NCI-H69 (cell line): ENCODE measurements at places on chromosomes 16 and 17.
A peak's percentile ranks its signal among the peaks of the same experiment; 100 is the strongest.

- DNase-seq = no peak
These were observed 206.5 kb upstream of the GOT2 start for GRCh38 chr16:58940609-58941008.

- DNase-seq = no peak
These were observed 15.7 kb downstream of the ALDH3A2 start for GRCh38 chr17:19664136-19664820.

- DNase-seq = no peak
These were observed 375.0 kb downstream of the KCNJ2 start for GRCh38 chr17:70544317-70544716.

GRCh38 chr16:58614860-58615259, 14.8 kb downstream of the CNOT1 start:
- no peak for DNase-seq

GRCh38 chr17:40032322-40033320, 17.4 kb downstream of the CSF3 start:
- DNase-seq = no peak

GRCh38 chr16:117379-118365, 20.8 kb downstream of the NPRL3 start:
- peak; percentile 94 for DNase-seq

DNA sequence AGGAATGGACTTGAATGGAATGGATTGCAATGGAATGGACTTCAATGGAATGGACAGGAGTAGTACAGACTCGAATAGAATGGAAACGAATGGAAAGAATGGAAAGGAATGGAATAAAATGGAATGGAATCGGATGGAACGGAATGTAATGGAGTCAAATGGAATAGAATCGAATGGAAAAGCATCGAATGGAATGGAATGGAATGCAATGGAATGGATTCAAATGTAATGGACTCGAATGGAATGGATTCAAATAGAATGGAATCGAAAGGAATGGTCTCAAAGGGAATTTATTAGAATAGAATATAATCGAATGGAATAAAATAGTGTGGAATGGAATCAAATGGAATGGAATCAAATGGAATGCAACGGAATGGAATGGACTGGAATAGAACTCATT, 484.9 kb upstream of the WSB1 start:
- no peak for DNase-seq

DNA sequence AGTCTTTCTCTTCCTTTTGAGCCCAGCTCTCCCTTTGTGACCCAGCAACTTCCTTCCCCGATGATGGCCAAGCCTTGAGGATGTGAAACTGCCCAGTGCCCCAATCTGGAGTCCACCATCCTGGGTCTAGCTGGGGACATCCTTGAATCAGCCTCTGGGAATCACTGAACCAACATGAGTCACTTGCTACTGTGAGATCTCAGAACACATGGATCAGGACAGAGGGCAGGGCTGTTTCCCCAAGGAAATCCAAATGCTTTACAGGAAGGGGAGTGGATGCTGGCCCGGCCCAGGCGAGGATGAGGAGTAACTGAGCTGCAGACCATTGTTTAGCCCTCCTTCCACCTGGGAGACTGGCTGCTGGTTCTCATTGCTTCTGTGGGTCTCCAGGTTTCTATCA, 547.6 kb downstream of the WWOX start:
- no peak for DNase-seq

DNA sequence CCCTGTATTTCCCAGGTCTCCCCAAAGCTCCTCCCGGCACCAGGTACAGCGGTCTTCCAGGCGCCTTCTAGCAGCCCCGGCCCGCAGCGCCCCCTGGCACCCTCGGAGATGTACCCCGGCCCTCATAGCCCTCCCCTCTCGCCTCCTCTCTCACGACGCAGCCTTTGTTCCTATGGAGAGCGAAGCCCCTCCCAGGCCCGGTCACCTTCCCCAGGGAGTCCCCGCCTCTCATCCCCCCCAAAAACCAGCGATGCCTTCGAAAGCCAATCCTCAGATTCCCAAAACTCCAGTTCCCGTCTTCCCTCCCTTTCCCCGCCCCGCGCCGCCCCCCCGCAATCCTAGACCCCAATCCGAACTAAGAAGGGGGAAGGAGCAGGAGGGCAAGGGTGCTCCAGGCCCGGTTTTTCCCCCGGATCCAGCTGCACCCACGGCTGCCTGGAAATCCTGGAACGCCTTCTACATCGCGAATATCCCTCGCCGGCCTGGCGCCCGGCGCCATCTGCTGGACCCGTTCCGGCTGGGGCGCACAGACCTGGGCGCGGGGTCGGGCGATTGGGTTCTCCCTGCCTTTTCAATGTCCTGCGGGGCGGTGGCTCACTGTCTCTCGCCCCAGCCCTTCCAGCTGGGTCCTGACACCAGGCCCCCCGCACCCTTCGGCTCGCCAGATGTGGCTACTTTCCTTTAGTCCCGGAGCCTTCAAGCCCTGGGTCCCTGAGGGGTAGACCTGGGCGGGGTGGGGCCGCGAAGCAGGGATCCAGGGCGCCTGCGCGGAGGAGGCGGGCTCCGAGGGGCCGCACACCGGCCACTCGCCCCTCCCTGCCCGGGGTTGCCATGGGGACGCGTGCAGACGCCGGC, at the start of gene DNAH2:
TSS of gene DNAH2 (plus strand) at position 844 of the 855 bp plus-strand sequence. CDS start 1,991 bp downstream, outside the sequence.
- DNase-seq = peak; percentile 96

DNA sequence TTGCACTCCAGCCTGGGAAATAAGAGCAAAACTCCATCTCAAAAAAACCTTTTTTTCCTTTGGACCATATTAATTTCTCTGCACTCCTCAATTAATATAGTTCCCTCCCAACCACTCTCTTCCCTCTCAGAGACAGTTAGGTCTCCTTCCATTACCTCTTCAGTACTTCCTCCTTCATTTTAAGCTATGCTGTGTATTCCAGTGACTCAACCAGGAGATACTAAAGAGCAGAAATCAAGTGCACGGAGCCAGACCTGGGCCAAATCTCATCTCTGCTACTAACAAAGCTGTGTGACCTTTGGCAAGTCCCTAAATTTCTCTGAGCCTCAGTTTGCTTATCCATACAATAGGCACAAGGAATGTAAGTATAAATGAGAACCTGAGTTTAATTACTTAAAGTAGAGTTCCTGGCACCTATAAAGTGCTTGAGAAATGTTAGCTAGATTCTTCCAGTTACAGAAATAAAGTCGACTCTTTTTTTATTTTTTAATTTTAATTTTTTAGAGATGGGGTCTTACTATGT, 8.5 kb downstream of the PECAM1 start:
- no peak for DNase-seq

DNA sequence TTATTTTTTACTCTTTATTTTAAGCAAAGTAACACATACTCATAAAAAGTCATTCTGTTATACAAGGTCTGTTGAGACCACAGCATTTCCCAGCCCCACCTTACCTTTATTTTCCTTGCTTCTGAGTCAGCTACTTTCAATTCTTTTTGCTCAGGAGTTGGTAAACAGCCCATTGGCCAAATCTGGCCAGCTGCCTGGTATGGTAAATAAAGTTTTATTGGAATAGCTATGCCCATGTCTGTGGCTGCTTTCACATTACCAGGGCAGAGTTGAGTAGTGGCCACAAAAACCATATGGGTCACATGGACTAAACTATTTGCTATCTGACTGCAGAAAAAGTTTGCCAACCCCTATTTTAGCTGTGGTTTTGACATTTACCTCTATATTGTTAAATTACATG, 3.4 kb upstream of the NSRP1 start:
- DNase-seq = peak; percentile 88

GRCh38 chr16:3468501-3468900, 25.0 kb downstream of the NAA60 start:
- DNase-seq = no peak

- peak; percentile 9 for DNase-seq
These were observed 115.6 kb upstream of the CDH5 start for GRCh38 chr16:66250686-66251431.

DNA sequence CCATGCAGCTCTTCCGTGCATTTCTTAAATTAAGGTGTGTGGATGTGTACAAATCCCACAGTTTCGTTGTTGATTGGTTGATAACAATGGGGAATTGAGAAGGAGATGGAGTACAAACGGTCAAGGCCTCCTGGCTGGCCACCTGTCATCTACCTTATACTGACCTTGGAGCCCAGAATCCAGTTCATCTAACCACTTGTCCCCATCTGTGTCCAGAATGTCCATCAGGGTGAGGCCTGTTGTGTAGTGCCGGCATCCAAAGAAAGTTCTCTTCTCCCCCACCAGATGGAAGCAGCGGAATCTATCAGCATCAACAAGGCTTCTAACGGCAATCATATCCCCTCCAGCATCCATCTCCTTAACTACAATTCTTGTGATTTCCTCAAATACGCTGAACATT, 1.5 kb downstream of the GSDMB start:
- no peak for DNase-seq

DNA sequence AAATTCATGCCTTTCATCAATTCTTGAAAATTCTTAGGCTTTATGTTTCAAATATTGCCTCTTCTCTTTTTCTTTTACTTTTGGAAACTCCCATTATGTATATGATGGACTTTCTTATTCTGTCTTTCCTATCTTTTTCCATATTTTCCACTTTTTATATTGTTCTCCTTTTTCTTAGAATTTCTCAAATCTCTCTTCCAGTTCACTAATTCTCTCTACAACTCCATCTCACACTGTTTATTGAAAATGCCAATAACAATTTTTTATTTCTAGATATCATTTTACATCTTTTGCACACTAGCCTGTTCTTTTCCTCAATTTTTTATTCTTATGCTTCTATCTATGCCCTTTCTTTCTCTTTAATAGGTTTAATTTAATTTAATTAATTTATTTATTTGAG, 43.8 kb upstream of the EFCAB3 start:
- no peak for DNase-seq

DNA sequence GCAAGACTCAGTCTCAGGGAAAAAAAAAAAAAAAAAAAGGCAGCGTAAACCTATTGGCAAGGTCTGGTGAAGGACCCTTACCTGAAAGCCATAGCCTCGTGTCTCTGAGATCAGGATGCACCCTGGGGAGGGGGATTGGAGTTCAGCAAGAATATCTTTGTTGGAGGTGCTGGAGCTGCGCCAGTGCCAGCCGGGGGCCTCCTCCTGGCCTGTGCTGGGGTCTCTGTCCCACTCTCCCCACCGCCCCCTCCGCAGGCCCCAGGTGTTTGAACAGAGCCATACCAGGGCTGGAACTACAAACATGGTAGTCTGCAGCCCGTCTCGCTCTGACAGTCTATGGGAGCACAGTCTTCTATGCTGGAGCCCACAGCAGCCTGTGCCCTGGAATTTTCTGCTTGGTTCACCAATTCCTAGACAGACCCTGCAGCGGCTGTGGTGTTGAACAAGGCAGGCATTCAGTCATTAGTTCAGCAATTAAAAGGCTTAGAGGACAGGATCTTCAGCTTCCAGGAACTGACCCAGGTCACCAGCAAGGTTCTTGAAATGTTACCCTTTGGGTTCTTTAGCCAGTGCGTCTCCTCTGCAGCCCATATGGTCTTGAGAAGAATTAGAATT, 42.2 kb upstream of the KIFC3 start:
- DNase-seq = no peak

GRCh38 chr17:31654936-31655335, 204.1 kb downstream of the COPRS start:
- DNase-seq = no peak

DNA sequence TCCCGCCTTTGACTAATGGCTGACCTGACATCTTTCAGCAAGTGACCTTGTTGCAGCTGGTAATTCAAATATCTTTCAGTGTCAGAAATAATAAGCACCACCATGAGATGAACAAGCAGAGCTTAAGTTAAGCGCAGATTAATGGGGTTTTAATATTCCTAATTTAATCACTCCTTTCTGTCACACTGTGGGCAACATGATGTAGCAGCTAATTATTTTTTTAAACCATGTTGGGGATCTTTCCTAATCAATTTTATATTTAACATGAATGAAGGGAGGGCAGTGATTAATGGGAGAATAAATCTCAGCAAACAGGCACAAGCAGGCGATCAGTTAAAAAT, 353.6 kb upstream of the TNRC6C start:
- DNase-seq = no peak

- peak; percentile 28 for DNase-seq
These were observed 1.1 kb upstream of the PIGQ start for GRCh38 chr16:568401-569258.

DNA sequence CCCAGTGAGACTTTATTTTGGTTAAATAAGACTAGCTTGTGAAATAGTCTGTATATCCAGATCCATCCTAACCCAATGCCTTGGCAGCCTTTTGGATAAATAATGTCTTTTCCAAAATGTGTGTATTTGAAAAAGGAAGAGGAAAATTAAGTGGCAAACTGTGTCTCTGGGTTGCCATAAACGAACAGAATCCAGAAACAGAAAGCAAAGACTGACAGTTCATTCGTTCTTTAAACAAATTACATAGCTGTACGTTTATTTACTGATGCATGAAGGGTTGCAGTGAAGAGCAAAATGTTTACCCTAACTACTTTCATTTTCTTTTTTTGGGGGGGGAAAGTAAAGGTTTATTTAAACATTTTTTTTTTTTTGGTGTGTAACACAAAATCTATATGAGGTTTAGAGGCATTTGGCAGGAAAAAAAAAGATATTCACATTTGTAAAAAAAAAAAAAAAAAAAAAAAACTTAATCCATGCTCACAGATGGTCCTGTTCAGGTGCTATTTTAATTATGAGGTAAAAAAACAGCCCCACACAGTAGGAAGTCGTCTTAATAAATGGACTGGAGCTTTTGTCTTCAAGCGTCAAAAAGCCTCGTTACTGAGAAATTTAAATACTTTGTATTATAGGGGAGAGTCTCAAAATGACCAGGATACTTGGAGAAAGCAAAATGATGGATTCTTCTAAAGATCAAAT, 245.9 kb downstream of the FTO start:
- DNase-seq = peak; percentile 92

GRCh38 chr16:55384288-55385247, 60.6 kb downstream of the IRX6 start:
- DNase-seq = no peak

DNA sequence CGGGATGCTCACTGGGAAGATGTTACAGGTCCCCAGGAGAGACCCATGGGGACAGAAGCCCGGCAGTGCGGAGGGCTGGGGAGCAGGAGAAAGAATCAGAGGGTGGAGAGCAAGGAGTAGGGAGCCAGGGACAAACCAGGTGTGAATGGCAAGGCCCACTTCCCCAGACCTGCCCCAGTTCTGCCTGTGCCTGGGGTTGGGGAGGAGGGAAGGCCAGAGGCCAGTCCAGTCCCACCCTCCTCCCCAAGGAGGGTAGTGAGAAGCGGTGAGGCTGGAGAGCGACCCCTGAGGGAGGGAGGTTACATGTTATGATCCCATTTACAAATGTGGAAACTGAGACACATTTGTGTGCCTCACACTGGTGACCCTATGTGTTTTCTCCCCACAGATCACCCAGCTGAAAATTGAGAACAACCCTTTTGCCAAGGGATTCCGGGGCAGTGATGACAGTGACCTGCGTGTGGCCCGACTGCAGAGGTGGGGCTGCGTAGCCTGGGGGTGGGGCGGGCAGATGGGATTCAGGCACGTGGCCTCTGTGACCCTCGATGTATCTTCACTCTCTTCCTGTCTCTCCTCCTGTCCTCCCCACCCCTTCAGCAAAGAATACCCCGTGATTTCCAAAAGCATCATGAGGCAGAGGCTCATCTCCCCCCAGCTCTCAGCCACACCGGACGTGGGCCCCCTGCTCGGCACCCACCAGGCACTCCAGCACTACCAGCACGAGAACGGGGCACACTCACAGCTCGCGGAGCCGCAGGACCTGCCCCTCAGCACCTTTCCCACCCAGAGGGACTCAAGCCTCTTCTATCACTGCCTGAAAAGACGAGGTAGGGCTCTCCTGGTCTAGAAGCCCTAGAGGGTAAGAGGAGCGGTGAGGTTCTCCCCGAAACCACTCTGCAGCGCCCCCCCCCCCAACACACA, 27.5 kb downstream of the TBX4 start:
- DNase-seq = no peak

- no peak for DNase-seq
These were observed 210.2 kb downstream of the MSI2 start for GRCh38 chr17:57466521-57466920.
